Fibroblast of villous mesenchyme (primary cell): ENCODE measurements at places on chromosomes 2 and 18.
A peak's percentile ranks its signal among the peaks of the same experiment; 100 is the strongest.

DNA sequence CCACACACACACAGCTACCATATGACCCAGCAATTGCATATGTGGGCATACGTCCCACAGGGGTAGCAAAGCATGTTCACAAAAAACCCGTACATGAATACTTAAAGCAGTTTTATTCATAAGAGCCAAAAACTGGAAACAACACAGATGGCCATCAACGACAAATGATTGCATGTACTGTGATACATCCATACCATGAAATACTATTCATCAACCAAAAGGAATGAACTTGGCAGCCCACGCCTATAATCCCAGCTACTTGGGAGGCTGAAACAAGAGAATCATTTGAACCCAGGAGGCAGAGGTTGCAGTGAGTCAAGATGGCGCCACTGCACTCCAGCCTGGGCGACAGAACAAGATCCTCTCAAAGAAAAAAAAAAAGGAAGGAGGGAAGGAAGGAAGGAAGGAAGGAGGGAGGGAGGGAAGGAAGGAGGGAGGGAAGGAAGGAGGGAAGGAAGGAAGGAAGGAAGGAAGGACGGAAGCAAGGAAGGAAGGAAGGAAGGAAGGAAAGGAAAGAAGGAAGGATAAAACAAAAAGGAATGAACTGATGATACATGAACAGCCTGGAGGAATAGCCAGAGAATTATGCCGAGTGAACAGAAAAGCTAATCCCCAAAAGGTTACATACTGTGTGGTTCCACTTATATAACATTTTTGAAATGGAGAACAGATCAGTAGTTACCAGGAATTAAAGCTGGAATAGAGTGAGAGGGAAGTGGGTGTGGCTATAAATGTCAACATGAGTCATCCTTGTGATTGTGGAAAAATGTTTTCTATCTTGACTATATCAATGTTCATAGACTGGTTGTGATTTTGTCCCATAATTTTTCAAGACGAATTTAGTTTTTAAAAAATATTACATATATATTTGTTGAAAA lies 19.6 kb upstream of the YPEL5 start:
- DNase-seq, result no peak

DNA sequence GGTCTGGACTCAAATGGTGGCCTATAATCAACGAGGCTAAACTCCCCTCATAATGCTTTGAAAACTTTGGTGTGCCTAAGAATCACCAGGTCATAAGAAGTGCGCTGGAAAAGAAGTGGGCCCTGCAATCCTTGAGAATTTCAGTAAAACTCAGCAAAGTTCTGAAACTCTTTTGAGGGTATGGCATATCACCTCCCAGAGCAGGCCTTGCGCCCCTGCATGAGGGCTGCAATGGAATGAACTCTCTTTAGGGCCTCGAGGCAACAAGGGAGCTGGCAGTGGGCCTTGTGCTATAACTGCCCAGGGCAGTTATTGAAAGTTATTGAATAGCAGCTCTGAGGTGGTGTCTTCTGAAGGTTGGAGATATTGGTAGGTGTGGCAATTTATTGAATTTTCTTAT lies 34.5 kb upstream of the AFF3 start:
- DNase-seq, result no peak

DNA sequence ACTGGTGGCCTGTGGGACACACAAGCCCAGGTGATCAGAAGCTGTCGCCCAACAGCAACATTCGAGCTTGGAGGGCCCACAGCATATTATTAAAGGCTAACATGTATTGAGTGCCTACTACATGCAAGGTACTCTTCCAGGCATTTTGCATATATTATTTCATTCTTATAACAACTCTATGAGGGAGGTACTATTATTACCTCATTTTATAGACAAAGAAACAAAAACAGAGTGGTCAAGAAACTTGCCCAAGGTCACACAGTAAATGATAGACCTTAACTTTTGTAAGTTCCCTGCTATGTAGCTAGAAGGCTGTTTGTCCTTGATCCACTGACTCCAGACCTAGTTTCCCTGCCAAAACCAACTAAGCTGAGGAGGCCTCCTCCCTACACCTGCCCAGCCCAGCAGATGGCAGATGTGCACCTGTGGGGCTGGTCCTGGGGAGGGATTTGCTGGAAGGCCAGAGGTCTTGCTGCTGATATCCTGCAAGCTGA lies 35.7 kb downstream of the KANSL3 start:
- DNase-seq, result no peak

DNA sequence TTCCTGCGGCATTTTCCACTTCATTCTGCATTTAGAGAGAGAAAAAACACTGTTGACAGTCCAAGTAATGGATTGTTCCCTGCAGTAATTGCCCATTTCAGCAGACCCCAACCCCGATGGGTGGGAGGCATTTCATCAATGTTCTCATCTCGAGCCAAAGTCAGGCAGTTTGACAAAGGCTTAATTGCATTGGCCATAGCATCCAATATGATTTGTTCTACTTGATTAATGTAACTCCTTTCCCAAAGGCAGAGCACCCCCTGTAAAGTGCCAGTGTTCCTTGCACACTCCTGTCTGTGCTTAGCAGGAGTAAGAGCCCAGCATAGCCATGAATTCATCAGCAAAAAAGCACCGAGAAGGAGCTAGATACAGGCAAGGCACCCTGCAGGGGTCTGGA lies 174.4 kb downstream of the SEPTIN10 start:
- no peak for DNase-seq

- DNase-seq, result peak; percentile 31
Observed at GRCh38 chr2:186546846-186547245, 43.0 kb upstream of the ITGAV start.

DNA sequence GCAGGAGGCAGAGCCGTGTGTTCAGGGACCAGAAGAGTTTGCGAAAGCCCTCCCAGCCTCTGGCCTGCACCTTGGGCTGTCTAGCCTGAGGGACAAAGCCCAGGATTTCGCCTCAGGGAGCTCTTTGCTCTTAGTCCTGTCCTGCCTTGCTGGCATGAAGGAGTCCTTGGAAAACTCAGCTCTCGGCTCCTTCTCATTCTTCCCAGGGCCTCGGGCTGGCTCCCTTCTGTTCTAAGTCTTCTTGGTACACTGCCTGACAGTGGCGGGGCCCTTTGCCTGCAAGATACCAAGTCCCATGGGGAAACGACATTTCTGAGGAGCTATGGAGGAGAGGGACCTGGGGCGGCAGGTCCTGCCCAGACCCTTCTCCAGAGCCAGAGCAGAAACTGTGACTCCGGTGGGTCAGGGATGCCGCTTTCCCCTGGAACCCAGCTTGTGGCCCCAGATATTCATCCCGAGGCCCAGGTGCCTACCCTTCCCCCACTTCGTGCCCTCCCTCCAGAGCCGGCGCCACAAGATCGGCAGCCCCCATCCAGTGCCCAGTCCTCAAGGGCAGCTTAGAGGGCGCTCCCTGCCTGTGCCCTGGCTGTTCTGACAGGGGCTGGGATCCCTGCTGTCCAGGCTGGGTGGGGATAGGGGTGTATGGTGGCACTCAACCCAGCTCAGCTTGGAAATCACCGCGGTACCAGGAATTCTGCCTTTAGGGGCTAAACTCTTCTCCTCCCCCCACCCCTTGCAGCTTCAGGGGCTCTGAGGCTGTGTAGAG lies 5.5 kb upstream of the CYP26B1 start:
- DNase-seq, result no peak

DNA sequence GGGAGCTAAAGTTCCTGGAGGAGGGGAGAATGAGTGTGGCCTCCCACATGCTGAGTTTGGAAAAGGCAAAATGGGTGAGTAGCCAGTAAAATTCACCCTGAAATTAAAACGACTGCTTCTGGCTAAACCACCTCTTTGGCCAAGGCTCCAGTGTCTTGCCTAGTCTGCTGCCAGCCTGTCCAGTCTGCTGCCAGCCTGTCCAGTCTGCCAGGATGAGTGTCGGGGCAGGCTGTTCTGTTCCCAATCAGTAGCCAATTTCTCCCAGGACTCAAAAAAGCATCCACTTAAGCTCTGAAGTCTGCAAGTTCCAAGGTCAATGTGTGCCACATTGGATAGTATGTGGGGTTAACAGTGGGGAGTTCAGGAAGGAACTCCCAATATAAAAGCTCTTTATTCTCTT lies 134.6 kb upstream of the KLHL29 start:
- no peak for DNase-seq

DNA sequence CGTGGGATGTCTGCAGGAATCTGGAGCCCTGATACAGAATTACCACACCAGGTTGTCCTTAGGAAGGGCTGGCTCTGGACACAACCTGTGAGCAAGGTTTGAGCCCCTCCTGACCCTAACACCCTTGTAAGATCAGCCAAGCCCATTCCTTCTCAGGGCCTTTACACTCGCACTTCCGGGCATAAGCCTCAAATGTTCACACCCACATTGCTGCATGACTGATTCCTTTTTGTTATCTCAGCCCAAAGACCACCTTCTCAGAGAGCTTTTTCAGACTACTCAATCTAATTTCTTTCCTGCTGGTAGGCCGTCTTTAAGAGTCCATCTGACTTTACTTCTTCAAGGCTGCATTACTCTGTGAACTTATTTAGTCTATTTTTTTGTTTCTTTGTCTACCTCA lies 464.0 kb upstream of the SPRED2 start:
- DNase-seq, result no peak

DNA sequence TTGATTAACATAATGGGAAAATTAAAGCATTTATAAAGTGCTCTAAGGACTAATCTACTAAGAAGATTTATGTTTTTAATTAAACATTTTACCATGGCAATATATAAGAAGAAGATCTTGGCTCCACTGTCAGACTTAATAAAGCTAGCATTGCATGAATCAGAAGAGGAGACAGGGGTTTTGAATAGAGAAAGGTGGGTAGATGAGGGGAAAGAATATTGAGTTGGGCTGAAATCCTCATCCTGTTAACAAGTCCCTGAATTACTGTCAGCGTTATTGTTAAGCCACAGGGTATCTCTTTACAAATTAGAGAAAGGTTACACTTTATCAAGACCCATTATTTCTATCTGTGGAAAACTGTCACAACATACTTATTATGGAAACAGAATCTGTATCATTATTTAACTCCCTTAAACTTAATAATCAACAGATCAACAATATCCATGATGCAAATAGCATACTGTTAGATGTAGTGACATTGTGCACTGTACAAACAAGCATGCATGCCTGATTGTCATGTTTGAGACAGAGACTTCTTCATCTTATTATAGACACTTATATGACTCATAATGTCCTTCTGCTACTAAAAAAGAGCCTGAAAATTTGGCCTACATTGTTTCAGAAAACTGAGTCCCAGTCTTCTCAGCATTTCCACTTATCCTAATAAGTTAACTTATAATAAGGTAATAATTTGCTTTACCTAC lies 304.1 kb downstream of the NRXN1 start:
- DNase-seq, result no peak

GRCh38 chr2:127085317-127085681 lies 21.7 kb downstream of the BIN1 start:
- peak; percentile 57 for DNase-seq

DNA sequence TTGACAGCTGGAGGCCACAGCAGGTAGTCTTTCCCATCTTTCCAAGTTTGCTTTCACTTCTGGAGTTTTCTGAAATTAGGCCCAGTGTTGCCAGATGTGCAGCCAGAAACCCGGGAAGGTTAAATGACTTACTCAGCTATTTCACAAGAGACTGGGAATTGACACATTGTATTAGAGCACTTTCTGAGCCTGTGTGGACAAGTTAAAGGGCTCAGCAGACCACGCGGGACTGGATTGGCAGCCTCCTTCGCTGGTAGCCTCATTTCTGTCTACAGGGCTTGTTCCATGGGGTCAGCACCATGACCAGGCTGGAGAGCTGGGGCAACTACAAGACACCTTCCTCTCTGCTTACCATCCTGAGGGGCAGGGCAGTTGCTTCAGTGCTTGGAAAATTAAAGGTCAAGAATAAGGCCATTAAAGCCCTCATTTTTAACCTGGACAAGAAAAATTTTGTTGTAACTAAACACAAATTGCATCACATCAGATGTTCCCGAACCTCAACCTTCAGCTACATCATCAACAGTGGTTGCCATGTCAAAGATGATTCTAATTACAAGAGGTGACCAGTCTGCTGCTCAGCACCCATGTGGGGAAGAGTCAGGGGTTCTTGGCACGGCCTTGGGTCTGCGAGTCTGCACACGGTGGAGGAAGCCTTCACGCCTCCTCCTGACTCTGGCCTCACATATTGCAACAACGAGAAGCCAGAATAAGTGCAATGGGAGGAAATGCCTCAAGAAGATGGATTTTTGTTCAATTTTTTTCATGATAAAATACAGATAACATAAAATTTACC lies 279.5 kb upstream of the RAB6C start:
- no peak for DNase-seq

DNA sequence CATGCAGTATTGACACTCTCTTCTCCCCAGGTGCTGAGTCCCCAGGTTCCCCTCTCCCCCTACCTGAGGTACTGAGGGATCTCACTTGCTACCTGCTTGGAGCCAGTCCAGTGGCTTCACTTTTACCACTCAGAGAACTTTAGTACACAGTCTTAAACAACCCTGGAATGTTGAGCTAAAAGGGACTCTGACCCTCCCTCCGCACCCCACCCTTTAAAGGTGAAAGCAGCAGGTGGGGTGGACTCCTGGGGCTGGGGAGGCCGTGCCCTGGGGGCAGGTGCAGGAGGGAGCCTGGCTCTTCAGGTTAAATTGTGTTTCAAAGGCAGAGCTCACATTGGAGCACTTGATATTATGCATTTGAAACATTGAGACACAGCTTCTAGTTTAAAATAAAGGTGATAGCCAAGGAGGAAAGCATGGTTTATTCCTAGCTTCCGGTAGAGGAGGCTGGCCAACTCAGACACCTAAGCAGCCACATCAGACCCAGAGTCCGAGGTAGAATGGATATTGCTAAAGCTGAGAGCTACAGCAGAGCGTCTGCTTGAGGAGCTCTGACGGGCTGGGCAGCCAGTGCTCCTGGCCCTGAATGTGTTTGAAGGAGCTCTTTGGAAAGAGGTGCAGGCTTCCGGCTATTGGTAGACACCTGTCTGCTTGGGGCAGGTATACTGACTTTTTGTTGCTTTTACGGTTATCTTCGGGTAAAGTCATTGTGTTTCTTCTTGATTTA lies 196.4 kb downstream of the AGAP1 start:
- DNase-seq, result no peak

- DNase-seq, result no peak
Observed at GRCh38 chr2:29766191-29766590, 155.2 kb downstream of the ALK start.

- no peak for DNase-seq
Observed at GRCh38 chr18:63137999-63138435, 181.6 kb downstream of the BCL2 start.

DNA sequence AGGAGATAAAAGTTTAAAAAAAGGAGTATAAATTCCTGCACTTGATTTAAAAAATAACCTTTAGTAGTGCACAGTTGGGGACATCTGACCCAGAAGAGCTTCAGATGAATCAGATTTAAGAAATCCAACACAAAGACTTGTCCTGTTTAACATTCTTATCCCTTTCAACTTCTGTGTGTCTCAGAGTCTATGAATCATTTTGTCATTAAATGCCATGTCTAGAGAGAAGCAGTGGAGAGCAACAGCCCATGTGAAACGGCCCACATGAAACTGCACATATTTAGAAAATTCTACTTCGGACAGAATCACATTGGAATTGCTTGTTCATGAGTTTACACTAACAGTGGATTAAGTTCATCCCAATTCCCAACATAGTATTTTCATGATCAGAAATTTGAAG lies 278.6 kb downstream of the SLC8A1 start:
- DNase-seq, result peak; percentile 31

DNA sequence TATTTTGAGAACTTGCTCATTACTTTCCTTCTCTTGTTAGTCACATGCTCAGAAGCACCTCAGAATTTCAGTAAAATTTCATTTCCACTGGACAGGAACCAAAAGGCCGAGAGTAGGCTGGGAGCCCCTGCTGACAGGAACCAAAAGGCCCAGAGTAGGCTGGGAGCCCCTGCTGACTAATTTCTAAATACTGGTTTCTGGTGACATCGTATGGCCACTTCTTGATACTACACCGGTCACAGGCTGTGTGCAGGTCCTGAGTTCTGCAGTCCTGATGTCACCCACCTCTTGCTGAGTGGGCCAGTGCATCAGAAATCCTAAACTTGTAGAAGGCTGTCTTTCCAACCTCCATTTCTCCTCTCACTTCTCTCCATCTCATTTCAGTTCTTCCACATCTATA lies 17.7 kb upstream of the EN1 start:
- DNase-seq, result peak; percentile 39
